Central memory CD4-positive, alpha-beta T cell (primary cell): ENCODE measurements at places on chromosomes 2 and 18.

DNA sequence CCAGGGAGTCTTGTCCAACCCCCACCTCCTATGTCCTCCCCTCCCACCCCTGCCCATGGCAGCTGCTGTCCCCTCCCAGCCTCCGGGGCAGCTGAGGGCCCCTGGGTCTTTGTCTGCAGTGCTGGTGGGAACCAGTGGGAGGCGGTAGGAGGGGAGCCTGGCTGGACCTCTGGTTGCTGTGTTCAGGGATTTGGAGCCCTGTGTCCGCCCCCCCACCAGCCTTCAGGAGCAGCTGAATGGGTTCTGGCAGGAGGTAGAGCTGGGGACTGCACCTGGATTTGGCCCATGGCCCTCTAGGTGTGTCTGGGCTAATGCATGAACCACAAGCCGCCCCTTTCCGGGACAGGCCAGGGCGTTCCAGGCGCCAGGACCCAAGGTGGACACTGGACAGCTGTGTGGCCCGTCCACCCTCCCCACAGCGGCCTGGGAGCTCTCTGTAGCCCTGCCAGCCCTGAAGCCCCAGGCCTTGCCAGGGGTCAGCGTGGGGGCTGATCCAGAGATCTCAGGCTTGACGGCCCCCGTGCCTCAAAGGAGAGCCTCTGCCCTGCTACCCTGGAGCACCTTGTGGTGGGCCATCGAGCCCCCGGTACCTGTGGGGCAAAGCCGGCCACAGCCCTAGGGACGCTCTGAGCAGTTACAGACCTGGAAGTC is 25.4 kb downstream of the GPC1 start:
- DNase-seq, result no peak

- no peak for DNase-seq
These were observed 10.7 kb downstream of the COL4A4 start for GRCh38 chr2:227153307-227153706.

DNA sequence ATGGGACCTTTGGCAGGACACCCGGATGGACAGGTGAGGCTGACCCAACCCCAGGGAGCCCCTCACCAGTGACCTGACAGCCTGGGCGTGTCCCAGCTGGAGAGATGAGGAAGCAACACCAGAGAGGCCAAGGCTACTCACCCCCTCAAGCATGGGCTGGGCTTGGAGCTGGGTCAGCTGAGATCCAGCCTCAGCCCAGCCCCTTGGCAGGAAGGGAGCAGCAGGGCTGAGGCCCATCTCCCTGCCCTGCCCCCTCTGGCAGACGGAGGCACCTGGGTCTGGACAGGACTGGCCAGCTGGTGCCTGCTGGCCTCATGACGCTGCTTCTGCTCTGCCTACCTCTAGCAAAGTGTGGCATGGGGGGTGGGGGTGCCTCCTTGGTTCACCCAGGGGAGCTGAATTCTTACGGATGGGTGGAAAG is 37.8 kb downstream of the HS6ST1 start:
- DNase-seq, result no peak

GRCh38 chr2:156937430-156937829 is 320.1 kb upstream of the GALNT5 start:
- DNase-seq, result no peak

- no peak for DNase-seq
These were observed 84.5 kb downstream of the ZBTB7C start for GRCh38 chr18:48324651-48325050.

DNA sequence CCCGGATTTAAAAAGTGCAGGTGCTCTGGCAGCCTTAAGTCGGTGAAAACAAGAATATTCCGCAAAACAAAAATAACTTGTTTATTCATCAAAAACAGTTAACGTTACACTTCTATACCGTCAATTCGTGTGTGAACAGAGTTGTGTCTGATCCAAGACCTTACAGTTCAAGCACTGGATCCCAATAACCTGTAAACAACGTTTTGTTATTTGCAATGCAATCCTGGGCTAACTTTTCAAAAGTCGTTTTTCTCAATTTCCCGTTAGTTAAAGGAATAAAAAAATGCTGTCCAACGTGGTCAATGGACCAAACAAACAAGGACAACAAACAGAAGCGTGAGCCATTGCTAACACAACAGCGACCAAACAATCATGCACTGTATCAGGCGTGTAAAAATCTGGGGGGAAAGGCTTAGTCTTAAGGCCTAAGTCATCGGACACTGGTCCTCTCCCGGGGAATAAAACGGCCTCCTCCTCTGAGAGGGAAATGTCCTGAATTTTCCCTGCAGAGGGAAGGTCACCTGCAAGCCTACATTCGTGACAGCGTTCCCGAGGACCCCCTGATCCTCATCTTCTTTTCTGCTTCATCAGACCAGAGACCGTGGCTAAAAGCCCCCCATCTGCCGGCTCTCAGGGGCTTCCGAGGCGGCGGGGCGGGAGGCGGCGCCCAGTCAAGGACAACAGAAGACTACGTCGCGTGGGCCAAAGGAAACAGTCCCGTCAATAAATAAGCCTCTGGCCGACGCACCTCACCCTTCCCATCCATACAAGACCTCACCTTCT is 490 bp downstream of the NDUFS1 start:
- no peak for DNase-seq

DNA sequence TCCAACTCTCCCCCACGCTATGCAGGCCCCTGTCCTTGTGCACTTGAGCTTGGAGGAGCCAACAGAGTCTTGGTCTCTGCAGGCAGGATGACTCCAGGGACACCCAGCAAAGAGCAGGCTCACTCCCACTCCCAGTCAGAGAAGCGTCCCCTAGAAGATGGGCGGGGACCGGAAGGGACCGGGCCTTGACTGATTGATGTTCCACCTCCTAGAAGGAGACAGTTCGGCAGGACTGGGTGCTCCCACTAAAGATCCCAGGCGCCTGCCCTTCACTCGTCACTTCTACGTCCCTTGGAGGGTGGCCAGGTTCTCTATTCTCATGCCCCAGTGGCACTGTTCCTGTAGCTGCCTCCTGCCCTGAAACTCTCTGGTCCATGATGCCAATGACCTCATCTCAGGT is 3.2 kb upstream of the SP100 start:
- DNase-seq, result no peak

GRCh38 chr2:40364151-40364874 is 87.6 kb downstream of the SLC8A1 start:
- DNase-seq, result no peak

DNA sequence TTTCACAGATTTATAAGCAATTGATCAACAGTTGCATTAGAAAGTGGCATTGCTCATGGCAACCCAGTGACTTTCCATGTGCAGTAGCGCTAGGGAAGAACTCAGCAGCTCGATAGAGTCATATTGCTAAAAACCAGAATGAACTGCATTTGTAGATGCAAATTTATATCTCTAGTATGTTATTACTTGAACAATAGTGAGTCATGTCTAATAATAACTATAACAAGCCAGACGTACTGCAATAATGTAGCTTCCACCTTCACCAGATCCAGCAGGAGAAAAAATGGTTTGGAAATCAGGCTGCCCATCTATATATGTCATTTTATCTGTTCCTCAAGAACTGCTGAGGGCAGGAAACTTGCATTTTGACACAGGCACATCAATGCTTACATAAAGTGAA is 66.5 kb upstream of the FIGN start:
- no peak for DNase-seq

GRCh38 chr2:27889774-27890145 is 427 bp downstream of the RBKS start:
- DNase-seq, result no peak

DNA sequence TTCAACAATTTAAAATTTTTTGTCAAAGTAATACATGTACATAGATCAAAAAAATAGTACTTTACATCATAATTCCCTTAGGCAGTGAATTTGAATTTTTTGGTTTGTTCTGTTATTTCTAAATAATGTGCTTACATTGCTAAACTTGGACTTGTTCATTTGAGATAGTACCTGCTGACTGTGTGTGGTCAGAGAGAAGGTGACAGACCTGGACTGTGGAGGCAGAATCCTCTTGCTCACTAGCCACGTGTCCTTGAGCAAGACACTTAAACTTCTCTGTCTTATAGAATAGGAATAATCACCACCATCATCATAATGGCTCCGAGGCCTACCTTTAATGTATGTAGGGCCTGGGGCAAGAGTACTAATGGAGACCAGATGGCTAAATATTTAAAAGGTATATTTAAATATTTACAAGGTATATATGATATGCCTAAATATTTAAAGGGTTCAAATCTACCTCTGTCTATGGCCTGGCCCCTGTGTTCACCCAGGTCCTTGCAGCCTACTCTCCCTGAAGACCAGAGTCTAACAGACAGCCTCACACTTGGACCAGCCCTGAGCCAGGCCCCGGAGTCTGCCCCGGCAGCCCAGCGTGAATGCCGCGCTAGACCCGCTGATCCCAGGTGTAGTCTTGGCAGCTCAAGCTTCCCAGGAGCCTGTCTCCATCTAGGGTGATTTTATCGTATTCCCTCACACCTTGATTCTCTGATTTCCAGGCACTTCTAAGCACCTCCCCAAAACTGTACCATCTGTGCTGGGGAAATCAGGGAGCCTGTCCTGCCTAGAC is 33.5 kb downstream of the ZNF532 start:
- no peak for DNase-seq

DNA sequence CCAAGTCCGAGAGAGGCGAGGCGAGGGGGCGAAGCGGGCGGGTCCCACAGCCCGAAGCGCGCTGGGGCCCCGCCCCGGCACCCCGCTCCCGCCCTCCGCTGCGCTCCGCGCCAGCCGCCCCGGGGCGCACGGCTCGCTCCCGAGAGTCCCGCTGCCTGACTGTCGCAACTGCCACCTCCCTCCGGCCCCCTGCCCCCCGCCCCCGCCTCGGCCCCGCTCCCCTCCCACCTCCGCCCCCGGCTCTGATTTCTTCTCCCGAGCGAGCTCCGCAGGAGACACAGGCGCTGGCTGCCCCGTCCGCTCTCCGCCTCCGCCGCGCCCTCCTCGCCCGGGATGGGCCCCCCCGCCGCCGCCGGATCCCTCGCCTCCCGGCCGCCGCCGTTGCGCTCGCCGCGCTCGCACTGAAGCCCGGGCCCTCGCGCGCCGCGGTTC is at the start of gene WNT6:
Gene WNT6, plus strand, starts transcription at position 250 of the 432 bp plus-strand sequence. CDS start 233 bp downstream, outside the sequence.
- DNase-seq, result no peak

GRCh38 chr2:113060396-113060795 is 1.4 kb downstream of the IL36RN start:
- DNase-seq, result no peak

- DNase-seq, result no peak
These were observed 123.4 kb downstream of the GULP1 start for GRCh38 chr2:188414869-188415753.

DNA sequence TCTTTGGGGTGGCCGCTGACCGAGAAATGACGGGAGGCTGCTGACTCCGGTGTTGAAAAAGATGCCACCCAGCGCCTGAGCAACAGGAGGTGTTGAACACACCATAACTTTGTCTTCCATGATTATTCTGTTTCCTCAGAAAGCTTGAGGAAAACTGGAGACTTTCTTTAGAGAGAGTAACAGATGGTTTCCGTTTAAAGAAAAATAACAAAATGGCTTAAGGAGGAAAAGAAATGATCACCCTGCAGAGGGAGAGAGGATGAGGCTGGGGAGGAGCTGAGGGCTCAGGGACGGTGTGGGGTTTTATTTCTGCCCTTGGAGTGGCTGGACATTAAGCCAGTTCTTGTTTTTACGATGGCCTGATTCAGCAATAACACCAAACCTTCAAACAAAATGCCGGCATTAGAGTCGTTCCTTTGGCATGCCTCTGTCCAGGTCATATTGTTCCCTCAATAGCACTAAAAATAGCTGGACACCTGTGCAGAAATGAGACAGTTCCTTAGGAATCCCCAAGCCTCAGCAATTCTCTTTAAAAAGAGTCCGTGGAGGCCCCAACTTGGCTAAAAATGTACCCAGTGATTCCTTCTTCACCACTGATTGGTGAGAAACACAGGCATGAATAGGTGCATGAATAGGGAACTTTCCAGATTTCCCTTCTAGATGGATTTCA is 182.4 kb downstream of the ALPK2 start:
- DNase-seq, result no peak

DNA sequence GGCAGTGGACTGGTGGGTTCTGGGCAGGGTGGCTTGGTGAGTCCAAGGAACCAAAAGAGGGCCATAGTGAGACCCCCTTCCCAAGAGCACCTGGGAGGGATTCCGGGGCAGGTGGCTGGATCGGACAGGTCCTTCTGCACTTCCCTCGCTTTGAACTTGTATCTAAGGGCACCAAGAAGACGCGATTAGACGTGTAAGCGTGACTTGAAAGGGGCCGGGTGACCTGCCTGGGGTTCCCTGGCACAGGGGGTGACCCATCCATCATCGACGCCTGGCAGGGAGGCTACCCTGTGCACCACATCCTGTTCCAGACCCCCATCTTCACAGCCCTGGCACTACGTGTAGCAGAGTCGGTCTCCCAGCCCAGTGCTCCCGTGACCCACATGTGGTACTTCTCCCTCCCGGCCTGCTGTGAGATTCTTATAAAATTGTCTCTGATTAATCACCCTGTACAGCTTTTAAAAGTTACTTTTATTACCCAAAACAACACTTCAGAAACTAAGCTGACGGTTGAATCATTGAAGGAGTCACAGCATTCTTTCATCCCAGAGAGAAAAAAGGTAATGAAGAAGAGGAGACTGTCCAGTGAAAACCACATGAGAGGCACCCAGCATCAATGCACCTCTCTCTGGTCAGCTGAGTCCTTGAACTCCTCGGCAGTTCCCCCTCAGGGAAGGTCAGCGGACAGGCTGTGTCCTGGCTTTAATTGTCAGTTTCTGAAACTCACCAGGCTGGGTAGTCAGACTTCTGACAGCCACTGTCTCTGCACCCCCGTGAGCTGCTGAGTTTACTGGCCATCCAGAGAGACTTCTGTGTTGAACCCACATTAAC is 13.0 kb downstream of the SH3BP4 start:
- no peak for DNase-seq

- no peak for DNase-seq
These were observed 83.2 kb upstream of the FRZB start for GRCh38 chr2:182949572-182950189.

GRCh38 chr2:98704499-98705332 is 26.2 kb downstream of the MGAT4A start:
- no peak for DNase-seq

GRCh38 chr2:38163006-38163405 is 87.1 kb upstream of the CYP1B1 start:
- no peak for DNase-seq

- no peak for DNase-seq
These were observed 221.9 kb downstream of the HDAC4 start for GRCh38 chr2:239178954-239179353.

- no peak for DNase-seq
These were observed 71.3 kb downstream of the ITGA4 start for GRCh38 chr2:181528441-181528840.

- no peak for DNase-seq
These were observed 248.4 kb downstream of the ETAA1 start for GRCh38 chr2:67645280-67646138.

GRCh38 chr18:61888622-61889021 is 4.2 kb downstream of the RNF152 start:
- DNase-seq, result no peak

- no peak for DNase-seq
These were observed 1.8 kb downstream of the RNPEPL1 start for GRCh38 chr2:240569998-240570530.

- no peak for DNase-seq
These were observed 16.9 kb downstream of the STEAP3 start for GRCh38 chr2:119240311-119241204.
